ENCODE measurements at places on chromosomes 3 and 15.

GRCh38 chr3:16069149-16069922 lies 105.1 kb upstream of the GALNT15 start:
- DNase-seq, result no peak

DNA sequence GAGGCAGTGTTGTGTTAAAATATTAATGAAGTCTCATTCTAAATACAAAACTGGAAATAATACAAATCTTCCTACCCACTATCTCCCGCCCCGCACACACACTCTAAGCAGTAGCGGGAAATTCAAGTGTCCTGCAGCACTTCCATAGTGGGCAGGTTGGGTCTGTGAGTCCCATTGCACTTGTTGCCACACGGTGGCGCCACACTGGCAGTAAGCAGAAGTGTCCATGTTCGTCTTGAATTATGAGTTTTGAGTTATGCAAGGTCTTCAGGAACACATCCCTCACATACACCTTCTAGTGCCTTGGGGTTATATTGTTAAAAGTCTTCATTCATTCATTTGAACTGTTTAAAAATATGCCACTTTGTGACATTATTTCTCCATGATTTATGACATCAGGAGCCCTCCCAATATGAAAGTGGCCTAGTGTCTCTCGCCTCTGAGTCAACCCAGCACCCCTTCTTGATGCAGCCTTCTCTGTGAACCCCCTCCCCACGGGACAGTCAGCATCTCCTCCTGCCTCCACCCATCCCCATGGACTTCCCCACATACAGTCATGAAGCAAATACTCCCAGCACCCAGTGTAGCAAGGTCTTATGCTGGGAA lies 17.6 kb upstream of the CCDC174 start:
- DNase-seq, result no peak

DNA sequence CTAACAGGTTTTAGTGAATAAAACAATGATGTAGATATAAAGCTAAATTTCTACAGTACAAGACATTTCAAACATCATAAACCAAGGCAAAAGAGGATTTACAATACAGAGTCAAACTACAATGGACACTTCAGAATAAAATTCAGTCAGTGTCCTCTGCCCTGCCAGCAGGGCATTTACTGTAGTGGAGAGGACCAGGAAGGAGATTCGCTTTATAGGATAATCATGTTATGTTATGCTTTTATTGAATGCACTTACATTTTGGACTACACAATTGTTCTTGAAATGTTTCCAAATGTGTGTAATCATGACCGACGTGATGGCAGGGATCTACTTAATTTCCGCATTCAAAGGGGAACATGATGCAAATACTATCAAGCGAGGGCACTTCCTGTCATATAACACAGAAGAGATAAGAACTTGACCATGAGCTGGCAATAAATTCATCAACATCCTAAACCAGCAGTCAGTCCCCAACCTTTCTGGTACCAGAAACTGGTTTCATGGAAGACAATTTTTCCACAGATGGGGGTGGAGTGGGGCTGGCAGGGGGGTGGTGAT lies 925.6 kb downstream of the FHIT start:
- DNase-seq, result no peak

- DNase-seq, result no peak
Observed at GRCh38 chr15:92377083-92377789, 16.4 kb upstream of the ST8SIA2 start.

DNA sequence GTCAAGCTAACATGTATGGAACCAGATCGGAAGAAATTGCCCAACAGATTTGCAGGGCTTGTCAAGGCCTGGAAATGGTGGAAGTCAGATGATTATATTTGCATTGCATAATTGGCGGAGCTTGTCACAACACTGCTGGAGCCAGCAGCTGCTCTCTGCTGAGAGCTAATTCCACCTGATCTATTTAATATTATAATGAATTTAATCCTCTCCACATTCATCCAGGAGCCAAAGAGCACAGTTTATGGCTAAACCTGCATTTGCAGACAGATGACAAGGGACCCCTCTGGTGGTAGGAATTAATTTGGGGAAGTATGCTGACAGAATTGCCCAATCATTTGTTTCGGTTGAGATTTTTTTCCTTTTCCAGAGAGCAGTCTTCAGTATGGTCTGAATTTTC lies 730.2 kb downstream of the TUSC7 start:
- DNase-seq, result no peak
